Stimulated activated CD4-positive, alpha-beta T cell treated with anti-CD3 and anti-CD28 coated beads, Interleukin-15, amount 100 ng/mL, for 1 hour (primary cell): ENCODE measurements at places on chromosomes 7 and 10.
A peak's percentile ranks its signal among the peaks of the same experiment; 100 is the strongest.

- no peak for DNase-seq
These were observed 67.0 kb upstream of the VIPR2 start for GRCh38 chr7:159211540-159212182.

- DNase-seq: no peak
These were observed 54.3 kb downstream of the LRRC18 start for GRCh38 chr10:48885376-48885775.

- DNase-seq: no peak
These were observed 90.1 kb upstream of the NANOS1 start for GRCh38 chr10:118939211-118940007.

DNA sequence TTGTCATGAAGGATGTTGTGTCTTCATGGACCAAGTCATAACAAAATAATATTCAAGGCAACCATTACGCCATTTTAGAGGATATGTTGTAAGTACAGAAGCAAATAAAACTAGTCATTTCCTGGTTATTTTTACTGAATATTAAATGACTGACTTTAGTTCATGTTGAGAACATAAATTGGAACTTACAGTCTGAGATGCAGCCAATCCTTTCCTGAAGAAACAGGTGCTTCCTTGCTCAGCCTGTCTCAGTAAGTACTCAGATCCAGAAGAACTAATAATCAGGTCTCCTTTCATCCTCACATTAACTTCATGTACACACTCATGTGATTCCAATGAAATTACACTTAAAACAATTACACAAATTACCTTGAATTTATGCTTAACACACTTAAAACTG, 12.3 kb downstream of the SEMA3A start:
- no peak for DNase-seq

GRCh38 chr7:7324698-7325097, 142.4 kb downstream of the C1GALT1 start:
- no peak for DNase-seq

DNA sequence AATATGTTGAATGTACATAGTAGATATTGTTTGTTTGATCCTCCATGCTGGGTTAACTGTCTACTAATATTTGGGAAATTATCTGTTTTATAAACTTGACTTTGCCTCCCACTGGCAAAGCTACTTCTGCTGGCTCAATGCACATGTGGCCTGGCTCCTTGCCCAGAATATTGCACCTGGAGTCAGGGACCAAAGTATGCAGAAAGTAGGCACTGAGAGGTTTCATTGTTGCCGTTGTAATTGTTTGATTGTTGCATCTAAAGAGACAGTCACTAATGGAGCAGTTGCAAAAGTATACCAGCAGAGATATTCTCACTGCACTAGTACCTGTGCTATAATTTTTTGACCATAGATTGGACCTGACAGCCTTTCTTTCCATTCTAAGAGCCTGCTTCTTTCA, 137.8 kb upstream of the CNTNAP2 start:
- no peak for DNase-seq

- DNase-seq: no peak
These were observed 21.4 kb downstream of the POT1 start for GRCh38 chr7:124908259-124908658.

DNA sequence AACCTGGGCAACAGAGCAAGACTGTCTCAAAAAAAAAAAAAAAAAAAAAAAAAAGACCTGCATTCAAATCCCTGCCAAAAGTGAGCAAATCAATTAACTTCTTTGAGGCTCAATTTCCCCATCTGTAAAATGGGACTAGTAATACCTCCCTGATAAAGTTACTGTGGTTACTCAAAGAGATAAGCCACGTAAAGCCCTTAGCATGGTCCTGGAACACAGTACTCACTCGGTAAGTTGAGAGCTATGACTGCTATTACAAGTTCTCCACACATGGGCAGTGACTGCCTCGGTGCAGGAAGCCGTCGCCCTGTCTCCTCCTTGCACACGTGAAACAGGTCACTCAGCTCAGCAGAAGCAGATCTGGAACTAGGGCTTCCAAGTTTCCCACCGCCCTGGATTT, 37.9 kb downstream of the DDIT4 start:
- no peak for DNase-seq

DNA sequence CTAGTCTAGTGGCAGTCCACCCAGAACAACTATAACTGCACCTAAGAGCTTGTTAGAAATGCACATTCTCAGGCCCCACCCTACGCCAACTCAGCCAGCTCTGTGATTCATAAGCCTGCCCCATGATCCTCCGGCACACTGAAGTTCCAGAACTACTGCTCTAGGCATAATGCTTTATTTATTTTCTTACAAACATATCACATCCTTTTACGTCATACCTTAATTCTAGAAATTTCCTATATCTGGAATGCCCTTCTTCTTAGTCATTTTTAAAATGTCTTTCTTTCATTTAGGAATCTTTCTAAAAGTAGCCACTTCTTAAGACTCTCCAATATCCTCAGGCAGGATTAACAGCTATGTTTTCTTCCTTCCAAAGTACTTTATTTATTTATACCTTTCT, 480.1 kb downstream of the INHBA start:
- no peak for DNase-seq

GRCh38 chr7:19982841-19983835, 209.7 kb upstream of the TMEM196 start:
- no peak for DNase-seq

GRCh38 chr7:25545124-25546008, 317.1 kb upstream of the NPVF start:
- no peak for DNase-seq

DNA sequence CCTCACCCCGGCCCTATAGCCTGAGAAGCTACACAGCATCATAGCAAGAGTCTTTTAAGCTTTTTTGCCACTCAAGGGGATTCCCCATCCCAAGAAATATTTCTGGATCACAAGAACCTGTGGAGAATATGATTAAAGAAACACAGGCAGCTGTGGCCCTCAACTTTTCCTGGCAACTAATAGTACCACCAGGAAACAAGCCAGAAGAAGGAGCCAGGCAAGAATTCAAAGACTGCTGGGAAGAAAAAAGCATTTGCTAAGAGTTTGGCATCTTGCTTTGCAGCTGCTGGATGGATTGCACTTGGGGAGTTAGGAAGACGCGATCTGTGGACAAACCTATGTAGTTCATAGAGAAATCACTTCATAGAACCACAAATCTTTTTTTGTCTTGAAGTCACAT, 437.8 kb downstream of the PLXDC2 start:
- DNase-seq: no peak

DNA sequence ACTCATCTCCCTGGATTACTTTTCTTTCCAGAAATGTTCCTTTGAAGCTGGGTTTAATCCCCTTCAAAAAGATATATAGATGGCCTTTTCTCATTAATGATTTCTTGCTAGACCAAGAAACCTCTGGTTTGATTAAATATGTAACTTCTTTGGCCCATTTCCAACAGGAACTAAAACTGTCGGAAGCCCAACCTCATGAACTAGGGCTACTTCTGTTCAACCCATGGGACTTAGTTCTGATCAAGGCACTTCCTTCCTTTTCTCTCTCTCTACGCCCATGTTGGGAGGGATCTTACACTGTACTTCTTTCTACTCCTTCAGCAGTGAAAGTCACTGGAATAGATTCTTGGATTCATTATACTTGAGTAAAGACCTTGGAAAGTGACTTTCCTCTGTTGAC, 83.6 kb downstream of the TMEM106B start:
- DNase-seq: no peak

GRCh38 chr10:119620241-119621077, 23.7 kb upstream of the TIAL1 start:
- no peak for DNase-seq

DNA sequence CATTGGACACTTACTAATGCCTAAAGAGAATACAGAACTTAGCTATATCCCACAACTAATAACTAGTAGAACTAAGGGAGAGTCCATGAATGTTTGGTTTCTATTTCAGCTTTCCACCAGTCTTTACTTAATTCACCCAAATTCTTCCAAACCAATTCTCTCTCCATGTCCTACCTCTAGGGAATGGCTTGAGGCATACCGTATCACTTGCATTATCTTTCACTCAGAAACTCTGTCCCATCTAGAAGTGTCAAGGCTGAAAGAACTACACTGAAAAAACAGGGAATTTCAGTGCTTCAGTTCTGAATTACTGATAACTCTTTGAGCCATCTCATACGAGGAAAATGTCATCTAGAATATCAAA, 758 bp downstream of the TMEM168 start:
- no peak for DNase-seq

GRCh38 chr10:116106611-116107010, 166.4 kb downstream of the GFRA1 start:
- DNase-seq: no peak

DNA sequence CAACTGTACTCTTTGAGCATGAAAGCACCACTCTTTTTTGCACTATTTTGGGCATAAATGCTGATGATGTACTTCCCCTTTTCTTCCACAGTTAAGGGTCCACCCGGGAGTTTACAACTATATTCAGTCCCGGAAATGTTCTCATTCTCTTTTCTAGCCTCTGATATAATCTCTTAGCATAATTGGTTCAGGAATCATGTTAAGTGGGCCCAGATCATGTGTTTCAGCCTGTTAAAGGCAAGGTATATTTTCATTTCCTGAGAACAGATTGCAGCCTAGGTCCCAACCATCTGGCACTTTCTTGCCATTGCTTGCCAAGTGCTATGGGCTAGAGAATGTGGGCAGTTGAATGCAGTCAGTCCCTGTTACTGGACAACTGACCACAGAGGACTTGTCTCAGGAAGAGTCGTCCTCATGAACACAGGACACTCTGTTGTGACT, 111.4 kb upstream of the GLCCI1 start:
- DNase-seq: no peak

- no peak for DNase-seq
These were observed 353.2 kb downstream of the ADRA2A start for GRCh38 chr10:111430070-111430469.

- DNase-seq: no peak
These were observed 151.5 kb downstream of the JAZF1 start for GRCh38 chr7:28029051-28029450.

- no peak for DNase-seq
These were observed 62.7 kb downstream of the DKK1 start for GRCh38 chr10:52376694-52377354.

GRCh38 chr10:90888387-90888786, 16.6 kb downstream of the RPP30 start:
- DNase-seq: no peak

GRCh38 chr7:99027841-99028240, 116.1 kb downstream of the SMURF1 start:
- DNase-seq: no peak

GRCh38 chr7:50822110-50822509, 39.4 kb upstream of the GRB10 start:
- no peak for DNase-seq

DNA sequence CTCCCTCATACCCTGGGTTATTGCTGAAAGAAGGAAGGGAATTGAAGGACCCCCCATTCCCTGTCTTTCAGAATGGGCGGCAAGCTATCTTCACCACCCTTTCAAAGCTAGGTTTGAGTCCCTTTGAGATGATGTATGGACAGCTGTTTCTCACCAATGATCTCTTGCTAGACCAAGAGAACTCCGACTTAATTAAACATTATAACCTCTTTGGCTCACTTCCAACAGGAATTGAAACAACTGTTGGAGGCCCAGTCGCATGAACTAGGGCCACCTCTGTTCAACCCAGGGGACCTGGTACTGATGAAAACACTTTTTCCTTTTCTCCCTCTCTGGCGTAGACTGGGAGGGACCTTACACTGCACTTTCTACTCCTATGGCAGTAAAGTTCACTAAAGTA, 110.6 kb downstream of the ITGB8 start:
- no peak for DNase-seq

DNA sequence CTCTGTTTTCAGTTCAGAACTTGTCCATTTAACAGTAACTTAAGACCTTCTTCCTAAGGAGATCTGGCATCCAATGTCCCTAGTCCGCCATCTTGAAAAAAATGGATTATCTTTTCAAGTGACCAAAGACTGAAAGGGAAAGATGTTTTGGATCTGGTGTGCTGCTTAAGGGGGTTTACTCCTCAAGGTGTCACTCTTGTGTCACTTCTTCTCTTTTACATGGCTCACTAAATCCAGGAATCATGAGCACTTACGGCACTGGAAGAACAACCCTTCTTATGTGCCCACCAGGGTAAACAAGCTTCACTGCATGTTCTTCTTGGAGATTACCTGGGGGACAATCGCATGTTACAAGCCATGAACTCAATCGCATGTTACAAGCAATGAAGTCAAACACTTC, 43.7 kb downstream of the ANXA8 start:
- no peak for DNase-seq

GRCh38 chr10:96130326-96130995, 364 bp downstream of the ZNF518A start:
- DNase-seq: peak; percentile 57

- DNase-seq: no peak
These were observed 48.8 kb downstream of the ADCYAP1R1 start for GRCh38 chr7:31100871-31101270.

DNA sequence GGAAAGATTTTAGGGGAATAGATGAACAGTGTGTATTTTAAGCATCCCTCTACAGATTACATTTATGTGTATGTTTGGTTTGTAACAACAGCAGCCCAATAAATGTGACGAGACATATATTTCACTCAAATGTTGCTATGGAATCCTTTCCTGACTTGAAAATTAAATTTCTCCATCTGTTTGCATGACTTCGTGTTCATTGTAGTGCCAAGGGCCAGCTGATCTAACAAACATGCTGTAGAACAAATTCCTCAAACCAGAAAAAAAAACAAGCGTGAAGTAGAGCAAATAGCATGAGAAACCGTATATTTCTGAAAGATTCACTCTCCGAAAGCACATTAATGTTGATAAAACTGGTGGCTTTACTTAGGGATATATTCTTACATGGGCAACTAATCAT, 87.8 kb downstream of the NRCAM start:
- no peak for DNase-seq

- DNase-seq: no peak
These were observed 2.5 kb upstream of the PTPRN2 start for GRCh38 chr7:158590181-158590530.

- no peak for DNase-seq
These were observed 116.0 kb upstream of the PFKP start for GRCh38 chr10:2951235-2951835.
